Activated CD4-positive, CD25-positive, alpha-beta regulatory T cell treated with anti-CD3 and anti-CD28 coated beads, Interleukin-2, amount 50 U/mL, for 24 hours (primary cell): ENCODE measurements at places on chromosomes 6 and 20.
A peak's percentile ranks its signal among the peaks of the same experiment; 100 is the strongest.

DNA sequence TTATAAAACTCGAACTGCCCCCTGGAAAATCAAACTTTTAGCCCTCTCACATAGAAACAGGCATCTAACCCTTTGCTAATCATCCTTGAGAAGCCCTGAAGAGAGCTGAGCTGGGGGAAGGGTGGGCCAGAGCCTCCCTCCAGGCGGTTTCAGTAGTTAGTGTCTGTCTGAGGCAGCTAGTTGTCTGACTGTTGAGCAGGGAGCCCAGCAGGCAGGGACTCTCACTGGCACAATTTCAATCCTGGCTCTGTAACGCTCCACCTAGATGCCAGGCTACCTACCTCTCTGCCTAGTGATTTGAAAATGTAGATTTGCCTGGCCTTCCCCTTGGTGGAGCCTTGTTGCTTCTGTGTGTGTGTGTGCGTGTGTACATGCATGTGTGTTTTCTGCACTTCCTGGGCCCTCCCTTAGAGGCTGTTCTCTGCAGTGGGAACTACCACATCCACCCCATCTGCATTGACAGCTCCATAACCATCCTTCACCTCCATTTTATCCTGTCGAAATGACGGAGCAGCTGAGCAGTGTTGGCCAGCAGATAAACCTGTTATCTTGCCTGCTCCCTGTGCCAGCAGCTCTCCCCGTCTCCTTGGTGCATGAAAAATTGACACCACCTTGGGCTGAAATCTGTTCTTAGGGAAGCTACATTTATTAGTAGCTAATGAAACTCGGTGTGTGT is 69.6 kb upstream of the VSTM2L start:
- ATAC-seq, result no peak

GRCh38 chr6:34697904-34698559 is 1.5 kb upstream of the ILRUN start:
- no peak for ATAC-seq

DNA sequence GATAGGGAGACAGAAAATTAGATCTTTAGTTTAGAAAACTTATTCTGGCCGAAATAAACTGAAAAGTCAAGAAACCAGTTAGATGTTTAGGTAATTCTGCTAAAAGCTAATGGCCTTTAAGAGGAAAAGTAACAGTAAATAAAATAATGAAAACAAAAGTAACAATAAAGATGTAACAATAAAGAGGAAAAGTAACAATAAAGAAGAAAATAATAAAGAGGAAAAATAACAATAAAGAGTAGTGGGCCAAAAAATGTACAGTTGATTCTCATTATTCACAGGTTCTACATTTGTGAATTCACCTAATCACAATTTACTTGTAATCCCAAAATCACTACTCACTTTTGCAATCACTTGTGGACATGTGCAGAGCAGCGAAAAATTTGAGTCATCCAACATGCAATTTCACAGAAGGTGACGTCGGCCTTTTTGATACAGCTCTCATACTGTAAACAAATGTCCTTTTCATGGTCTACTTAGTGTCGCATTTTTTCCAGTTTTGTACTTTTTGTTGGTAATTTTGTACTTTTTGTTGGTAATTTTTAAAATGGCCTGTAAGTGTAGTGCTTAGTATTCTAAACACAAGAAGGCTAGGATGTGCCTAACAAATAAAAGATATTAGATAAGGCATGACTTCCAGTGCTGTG is 24.0 kb downstream of the HBS1L start:
- ATAC-seq, result peak; percentile 63

GRCh38 chr6:108071736-108072276 is 2.7 kb downstream of the OSTM1 start:
- ATAC-seq, result no peak

GRCh38 chr6:151022492-151022891 is 157.0 kb downstream of the MTHFD1L start:
- ATAC-seq, result no peak

DNA sequence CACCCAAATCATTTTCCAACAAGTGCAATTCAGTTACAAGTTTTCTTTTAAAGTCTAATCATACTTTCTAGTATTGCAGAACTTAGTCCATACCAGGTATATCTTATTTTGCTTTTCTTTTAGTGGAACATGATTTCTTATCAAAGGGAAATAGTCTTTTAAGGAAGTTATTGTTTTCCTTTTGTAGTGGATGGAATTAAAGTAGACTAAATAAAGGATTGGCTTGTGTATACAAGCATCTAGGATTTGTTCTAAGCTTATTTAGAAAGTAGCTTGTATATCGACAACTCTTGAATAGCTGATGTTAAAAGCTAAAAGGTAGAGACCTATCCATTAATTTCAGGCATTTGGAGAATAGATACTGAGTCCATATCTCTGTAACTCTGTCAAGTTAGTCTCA is 14.8 kb downstream of the DCBLD1 start:
- no peak for ATAC-seq

DNA sequence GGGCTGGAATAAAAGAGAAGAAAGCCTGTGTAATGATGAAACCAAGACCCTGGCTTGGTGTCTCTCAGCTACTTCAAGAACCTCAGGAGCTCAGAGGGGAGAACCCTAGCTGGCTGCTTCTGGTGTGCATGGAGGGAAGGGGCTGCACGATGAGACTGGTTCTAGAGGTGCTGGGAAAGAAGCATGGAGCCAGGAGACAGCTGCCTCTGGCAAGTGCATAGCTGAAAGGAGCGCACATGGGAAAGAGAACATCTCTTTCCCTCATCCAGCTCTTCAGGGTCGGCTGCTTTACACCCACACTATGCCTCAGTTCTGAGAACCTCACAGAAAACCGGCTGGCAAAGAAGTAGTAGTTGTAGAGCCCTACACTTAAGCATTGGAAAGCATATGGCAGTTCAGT is 139.5 kb downstream of the QKI start:
- ATAC-seq, result no peak

GRCh38 chr6:143333081-143333480 is 117.4 kb downstream of the ADAT2 start:
- no peak for ATAC-seq

DNA sequence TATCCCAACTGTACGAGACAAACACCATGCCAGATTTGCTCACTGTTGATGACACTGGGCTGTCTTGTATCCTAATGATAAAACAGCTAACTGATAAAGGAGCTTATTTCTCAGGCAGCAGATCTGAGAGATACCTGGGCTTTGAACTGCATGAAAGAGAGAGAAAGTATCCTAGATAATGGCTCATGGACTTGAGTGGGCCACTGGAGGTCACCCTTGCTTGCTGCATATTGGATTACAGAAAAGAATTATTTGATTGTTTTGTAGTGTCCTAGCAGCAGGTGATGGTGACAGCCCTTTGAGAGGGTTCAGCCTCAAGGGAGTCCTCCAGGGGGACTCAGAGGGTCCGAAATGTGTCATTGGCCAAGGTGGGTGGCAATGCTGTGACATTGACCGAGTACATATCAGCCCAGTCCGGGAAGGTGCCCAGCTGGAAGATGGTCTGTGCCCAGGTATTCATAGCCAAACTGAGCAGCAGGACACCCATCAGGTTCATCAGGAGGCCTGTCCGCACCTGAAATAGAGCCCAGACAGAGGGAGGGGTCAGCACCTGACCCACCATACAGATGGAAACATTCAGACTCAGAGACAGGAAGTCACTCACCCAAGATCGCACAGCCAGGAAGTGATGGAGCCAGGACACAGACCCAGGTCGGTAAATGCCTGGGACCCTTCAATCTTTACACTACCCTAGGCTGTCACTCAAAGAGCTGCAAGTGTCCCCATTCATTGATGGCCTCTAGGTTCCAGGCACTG is 9.4 kb upstream of the OCSTAMP start:
- no peak for ATAC-seq

- ATAC-seq, result no peak
These were observed 375.7 kb upstream of the MARCKS start for GRCh38 chr6:113481458-113481857.

DNA sequence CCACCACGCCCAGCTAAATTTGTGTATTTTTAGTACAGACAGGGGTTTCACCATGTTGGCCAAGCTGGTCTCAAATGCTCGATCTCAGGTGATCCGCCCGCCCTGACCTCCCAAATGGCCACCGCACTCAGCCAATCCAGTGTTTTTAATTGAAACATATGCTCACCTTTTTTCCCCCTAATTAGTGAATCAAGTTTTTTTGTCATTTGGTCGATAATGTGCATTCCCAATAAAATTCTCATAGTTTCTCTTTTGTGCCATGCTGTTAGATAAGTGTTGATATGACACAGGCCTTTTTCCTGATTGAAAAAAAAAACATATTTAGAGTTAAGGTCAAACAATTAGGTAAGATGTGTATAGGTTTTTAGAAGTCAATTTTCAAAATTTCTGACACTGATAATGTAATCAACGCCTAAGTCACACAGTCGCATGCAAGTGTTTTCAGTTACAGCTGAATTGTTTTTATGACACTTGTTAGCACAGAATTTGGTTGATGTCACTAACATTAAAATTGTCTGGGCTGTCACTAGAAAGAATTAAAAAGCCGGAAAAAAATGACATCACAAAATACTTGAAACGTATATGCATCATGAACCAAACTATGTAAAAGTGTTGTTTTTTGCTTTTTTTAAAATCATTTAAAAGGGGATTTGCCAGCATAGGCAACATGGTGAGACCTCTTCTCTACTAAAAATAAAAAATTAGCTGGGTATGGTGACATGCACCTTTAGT is 21.9 kb downstream of the ZNF217 start:
- no peak for ATAC-seq

DNA sequence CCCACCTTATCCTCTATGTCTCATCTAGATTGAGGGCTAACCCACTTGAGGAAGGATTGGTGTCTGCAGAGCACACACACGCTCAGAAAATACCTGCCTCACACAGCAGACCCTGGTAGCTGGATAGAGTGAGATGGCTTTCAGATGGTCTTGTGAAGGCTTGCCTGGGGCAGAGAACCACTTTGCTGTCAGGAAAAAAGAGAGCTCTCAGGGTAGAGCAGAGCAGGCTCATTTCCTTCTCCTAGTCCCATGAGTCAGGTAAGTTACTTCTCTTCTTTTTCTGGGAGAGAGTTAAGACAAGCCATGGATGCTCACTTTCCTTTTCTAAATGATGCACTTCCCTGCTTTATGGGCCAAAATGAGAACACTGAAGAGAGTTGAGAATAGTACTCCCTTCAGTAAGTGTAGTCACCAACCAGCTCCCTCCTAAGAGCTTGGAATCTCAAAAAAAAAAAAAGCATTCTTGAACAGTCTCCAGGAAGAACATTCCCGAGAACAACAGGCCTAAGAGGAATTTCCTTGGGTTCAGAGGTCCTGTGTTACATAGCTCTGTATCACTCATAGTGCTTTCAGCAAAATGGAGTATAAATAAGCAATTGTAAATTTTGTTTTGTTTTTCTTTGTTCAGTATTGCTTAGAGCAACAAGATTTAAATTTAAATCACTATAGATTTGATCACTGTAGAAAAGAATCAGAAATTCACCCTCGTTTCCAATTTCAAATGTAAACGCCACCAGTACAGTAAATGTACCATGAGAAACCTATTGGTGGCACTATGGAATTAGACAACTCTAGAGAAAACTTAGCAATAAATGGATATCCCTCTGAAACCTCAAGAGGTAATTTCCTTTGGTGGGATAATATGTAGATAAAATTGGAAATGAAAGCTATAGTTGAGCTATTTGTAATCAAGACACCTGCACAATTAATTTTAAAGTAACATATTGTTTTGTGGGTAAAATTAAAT is 530.3 kb downstream of the RFPL4B start:
- ATAC-seq, result no peak

GRCh38 chr6:1605893-1606779 is 3.6 kb upstream of the FOXC1 start:
- no peak for ATAC-seq

- ATAC-seq, result no peak
These were observed 83.6 kb downstream of the TMEM170B start for GRCh38 chr6:11621119-11621518.

DNA sequence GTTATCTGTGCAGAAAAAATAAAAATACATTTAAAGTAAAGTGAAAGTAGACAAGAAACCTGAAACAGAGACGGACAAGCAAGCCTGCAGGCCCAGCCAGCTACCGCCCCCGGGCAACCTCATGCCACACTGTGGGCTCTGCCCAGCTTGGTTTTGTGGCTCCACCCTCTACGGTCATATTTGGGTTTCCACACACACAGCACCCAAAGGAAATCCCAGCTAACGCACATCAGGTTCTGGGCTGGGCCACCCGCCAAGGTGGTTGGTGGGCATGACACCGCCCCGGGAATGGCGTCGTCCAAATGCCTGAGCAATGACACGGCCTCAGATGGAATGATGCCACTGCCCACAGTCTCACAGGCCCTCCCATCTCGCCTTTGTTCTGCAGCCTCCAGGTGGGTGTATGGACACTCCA is 22.9 kb downstream of the FAM110A start:
- ATAC-seq, result peak; percentile 86

- no peak for ATAC-seq
These were observed 86.9 kb downstream of the PLEKHG1 start for GRCh38 chr6:150686566-150686965.

- ATAC-seq, result no peak
These were observed 139.1 kb downstream of the ZDHHC14 start for GRCh38 chr6:157520117-157520406.

- no peak for ATAC-seq
These were observed at the start of gene F13A1 for GRCh38 chr6:6319952-6320811. Gene F13A1 (minus strand): TSS chr6:6320662. CDS start chr6:6318664, 1,998 bp downstream.

DNA sequence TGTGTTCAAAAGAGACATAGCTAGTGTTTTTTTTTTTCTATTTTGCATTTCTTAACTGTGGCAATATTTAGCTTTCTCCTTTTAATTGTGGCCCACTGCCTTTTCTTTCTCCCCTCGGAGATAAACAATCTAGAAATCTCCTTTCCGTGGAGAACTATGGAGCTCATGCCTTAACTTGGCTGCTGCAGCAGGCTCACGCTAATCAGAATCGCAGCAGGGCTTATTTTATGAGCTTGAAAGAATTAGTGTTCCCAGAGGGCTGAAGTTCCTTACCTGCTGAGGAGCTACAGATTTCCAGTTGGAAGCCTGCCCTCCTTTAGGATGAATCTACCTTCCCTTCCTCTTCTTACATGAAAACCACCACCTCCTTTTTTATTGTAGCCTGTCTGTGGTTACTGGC is 35.6 kb downstream of the CTNNBL1 start:
- ATAC-seq, result no peak

GRCh38 chr6:51292659-51293058 is 474.0 kb downstream of the TFAP2B start:
- no peak for ATAC-seq

DNA sequence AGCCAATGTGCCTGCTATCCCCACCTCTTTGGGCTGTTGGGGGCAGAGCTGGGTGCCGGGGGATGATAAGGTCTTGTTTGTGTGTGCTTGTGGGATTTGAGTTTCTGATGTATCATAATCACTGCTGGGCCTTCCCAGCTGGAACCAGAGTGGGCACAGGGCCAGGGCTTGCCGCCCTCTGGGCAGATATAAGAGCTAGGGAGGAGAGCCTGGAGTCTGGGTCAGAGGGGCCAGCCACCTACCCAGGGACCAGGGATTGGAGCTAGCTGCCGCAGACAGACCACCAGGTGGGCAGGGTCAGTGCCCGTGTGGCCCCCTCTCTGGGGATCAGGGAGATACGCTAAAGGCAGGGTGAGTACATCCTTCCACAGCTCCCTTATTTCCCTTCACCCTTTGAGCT is 3.1 kb upstream of the TLDC2 start:
- no peak for ATAC-seq

GRCh38 chr6:46899659-46900058 is 22.1 kb downstream of the ADGRF5 start:
- no peak for ATAC-seq

GRCh38 chr20:52318651-52319050 is 127.1 kb upstream of the ZFP64 start:
- ATAC-seq, result no peak
